Tibial nerve (tissue), 4 donors: ENCODE measurements at places on chromosomes 12 and 14.

- H3K4me3 ChIP-seq = no peak overlapping the region
- no peaks in the 10 kb centered on the region for H3K27me3 ChIP-seq
- H3K36me3 ChIP-seq = no peaks in the 10 kb centered on the region
- DNase-seq = peak; percentile 32
Observed at GRCh38 chr12:131860472-131861260, 32.5 kb downstream of the MMP17 start.

GRCh38 chr12:111664499-111664898 lies 21.3 kb downstream of the BRAP start:
- H3K27ac ChIP-seq = no peak overlapping the region
- H3K27me3 ChIP-seq = no peaks in the 10 kb centered on the region
- H3K4me3 ChIP-seq = no peak overlapping the region
- H3K4me1 ChIP-seq = no peaks in the 10 kb centered on the region

- no peaks in the 10 kb centered on the region for H3K36me3 ChIP-seq
- H3K4me3 ChIP-seq = no peak overlapping the region
- DNase-seq = no peak
Observed at GRCh38 chr12:89965993-89966392, 257.4 kb upstream of the ATP2B1 start.

DNA sequence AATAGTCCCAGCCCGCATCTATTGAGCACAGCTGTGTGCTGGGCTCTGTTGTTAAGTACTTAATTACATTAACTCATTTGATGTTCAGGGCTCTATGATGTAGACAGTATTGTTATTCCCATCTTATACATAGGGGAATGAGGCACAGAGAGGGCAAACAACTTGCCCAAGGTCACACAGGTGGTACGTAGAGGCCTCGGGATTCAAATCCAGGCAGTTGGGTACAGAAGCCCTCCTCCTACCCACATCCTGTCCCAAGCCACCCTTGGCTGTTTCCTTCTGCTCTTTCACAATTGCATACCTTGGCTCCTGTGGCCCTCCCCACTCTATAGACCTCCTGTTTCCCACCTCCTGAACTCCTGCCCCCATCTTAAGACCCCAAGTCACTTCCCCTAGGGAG lies 10.0 kb upstream of the GPR68 start:
- no peak overlapping the region for H3K4me3 ChIP-seq
- no peaks in the 10 kb centered on the region for H3K36me3 ChIP-seq
- no peak for DNase-seq
- H3K4me1 ChIP-seq = no peaks in the 10 kb centered on the region
- no peak overlapping the region for H3K27ac ChIP-seq

GRCh38 chr12:104490850-104491249 lies 34.1 kb downstream of the CHST11 start:
- no peaks in the 10 kb centered on the region for H3K27me3 ChIP-seq
- H3K36me3 ChIP-seq = no peaks in the 10 kb centered on the region
- H3K4me3 ChIP-seq = no peak overlapping the region
- H3K27ac ChIP-seq = no peak overlapping the region
- no peaks in the 10 kb centered on the region for H3K4me1 ChIP-seq
- no peak for DNase-seq

DNA sequence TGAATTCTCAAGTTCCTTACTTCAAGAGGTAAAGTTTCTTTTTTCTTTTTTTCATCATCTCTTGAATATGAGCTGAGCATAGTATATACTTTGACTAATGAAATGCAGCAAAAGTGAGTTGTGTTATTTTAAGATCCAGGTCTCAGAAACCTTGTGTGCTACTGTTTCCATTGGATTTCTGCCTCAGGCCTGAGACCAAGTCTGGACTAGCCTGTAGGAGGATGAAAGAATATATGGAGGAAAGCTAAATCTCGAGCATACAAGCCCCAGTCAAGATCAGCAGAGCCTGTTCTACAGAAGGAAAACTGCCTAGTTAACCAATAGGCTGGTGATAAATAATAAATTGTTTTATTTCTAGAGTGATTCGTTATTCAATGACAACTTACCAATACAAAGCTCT lies 652.5 kb downstream of the C12orf50 start:
- H3K36me3 ChIP-seq = no peaks in the 10 kb centered on the region
- H3K4me3 ChIP-seq = no peak overlapping the region
- H3K4me1 ChIP-seq = no peaks in the 10 kb centered on the region
- no peak for DNase-seq
- H3K27me3 ChIP-seq = no peaks in the 10 kb centered on the region
- H3K27ac ChIP-seq = no peak overlapping the region

DNA sequence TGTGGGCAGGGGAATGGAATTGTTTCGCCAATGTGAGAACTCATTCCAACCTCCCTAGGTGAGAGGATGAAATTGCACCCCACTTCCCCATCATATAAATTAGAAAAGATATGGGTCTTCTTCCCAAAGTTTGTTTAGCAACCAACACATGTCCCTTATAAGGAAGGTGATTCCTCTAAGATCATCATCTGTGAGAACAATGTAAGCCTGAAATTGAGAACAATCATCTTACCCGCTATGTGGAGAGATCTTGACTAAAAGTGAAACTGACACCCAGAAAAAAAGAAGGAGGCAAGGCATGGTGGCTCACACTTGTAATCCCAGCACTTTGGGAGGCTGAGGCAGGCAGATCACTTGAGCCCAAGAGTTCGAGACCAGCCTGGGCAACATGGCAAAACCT lies 173.2 kb upstream of the HMGA2 start:
- no peak overlapping the region for H3K4me3 ChIP-seq
- H3K27ac ChIP-seq = no peak overlapping the region
- no peaks in the 10 kb centered on the region for H3K36me3 ChIP-seq

DNA sequence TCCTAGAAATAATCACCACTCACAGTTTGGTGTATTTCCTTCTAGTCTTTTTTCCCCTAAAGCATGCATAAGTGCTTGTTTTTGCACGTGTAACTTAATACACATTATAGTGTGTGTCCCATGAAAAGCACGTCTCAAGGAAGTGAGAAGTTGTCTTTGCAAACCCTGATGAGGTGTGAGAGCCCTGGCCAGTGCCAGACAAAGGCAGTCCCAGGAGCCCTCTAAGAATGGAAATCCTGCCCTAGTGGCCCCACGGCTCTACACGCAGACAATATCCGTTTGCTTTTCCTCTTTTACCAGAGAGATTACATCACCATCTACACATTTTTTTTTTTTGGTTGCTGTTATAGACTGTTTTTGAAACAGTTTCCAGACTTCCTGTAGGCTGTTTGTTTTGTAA lies 85.5 kb upstream of the FZD10 start:
- H3K4me3 ChIP-seq = no peak overlapping the region
- H3K4me1 ChIP-seq = no peaks in the 10 kb centered on the region
- no peak overlapping the region for H3K27ac ChIP-seq
- no peak for DNase-seq
- no peaks in the 10 kb centered on the region for H3K36me3 ChIP-seq

- H3K27me3 ChIP-seq = no peaks in the 10 kb centered on the region
- no peak overlapping the region for H3K4me3 ChIP-seq
- DNase-seq = no peak
- no peaks in the 10 kb centered on the region for H3K36me3 ChIP-seq
- H3K27ac ChIP-seq = no peak overlapping the region
- peaks cover 10% of the 10 kb centered on the region for H3K4me1 ChIP-seq
Observed at GRCh38 chr14:90458536-90458935, 61.7 kb downstream of the CALM1 start.

- no peak overlapping the region for H3K4me3 ChIP-seq
- H3K36me3 ChIP-seq = no peaks in the 10 kb centered on the region
- no peak overlapping the region for H3K27ac ChIP-seq
- no peaks in the 10 kb centered on the region for H3K27me3 ChIP-seq
Observed at GRCh38 chr14:76940021-76940760, 88.3 kb downstream of the IRF2BPL start.
